ENCODE measurements at places on chromosomes 5 and 9. TPM values are rescaled to one million over a fixed set of nuclear protein-coding genes. Genes with fewer than 3 reads are reported as not detected.

DNA sequence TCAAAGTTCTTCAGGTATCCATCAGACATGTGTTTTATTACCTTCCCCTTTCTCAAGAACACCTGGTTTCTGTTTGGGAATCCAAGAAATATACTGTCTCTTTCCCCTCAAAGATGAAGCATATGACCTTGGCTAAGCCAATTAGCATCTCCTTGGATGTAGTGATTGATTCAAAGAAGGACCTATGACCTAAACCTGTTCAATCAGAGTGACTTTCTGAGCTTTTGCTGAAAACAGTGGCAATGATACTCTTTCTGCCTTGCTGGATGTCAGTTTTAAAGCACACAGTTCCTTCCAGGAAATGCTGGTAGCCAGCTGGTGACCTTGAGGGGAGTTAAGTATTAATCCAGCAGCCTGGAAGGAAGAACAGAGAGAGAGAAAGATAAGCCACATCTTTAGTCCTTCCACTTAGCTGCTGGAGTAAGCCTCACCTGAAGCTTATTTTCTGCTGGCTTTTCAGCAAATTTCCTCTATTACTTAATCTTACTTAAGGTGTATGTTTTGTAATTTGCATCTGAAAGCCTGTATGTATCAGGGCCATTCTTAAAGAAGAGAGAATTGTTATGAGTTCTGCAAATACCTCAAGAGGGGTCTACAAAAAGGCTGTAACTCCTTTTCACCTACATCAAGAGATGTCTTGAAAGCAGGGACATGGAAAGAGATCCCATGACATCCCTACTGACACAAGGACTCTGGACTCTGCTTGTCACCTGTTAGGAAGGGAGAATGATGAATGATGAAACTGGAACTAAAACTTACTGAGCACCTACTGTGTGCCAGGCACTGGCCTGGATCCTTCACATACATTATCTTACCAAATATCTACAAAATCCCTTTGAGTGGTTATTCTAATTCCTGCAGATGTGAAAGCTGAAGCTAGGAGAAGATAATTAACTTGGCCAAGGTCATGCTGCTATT lies 35.2 kb upstream of the PIK3R1 start:
- no peaks in the 10 kb centered on the region for H3K27me3 ChIP-seq
- no peak overlapping the region for H3K4me3 ChIP-seq
- no peaks in the 10 kb centered on the region for H3K4me1 ChIP-seq
- DNase-seq = no peak
- H3K36me3 ChIP-seq = no peaks in the 10 kb centered on the region

- no peaks in the 10 kb centered on the region for H3K27me3 ChIP-seq
- H3K4me1 ChIP-seq = no peaks in the 10 kb centered on the region
- H3K4me3 ChIP-seq = no peak overlapping the region
- no peaks in the 10 kb centered on the region for H3K36me3 ChIP-seq
- DNase-seq = no peak
Measured at GRCh38 chr5:5089895-5090649, 50.1 kb upstream of the ADAMTS16 start.

GRCh38 chr5:137312011-137312410 lies 187.1 kb downstream of the SPOCK1 start:
- no peaks in the 10 kb centered on the region for H3K36me3 ChIP-seq
- H3K27me3 ChIP-seq = no peaks in the 10 kb centered on the region
- H3K27ac ChIP-seq = no peak overlapping the region
- DNase-seq = peak; percentile 19

GRCh38 chr5:157215514-157216167 lies 35.0 kb downstream of the ITK start:
- no peaks in the 10 kb centered on the region for H3K36me3 ChIP-seq
- H3K27me3 ChIP-seq = peaks cover 13% of the 10 kb centered on the region
- no peak overlapping the region for H3K27ac ChIP-seq
- no peaks in the 10 kb centered on the region for H3K4me1 ChIP-seq
- H3K4me3 ChIP-seq = no peak overlapping the region
- DNase-seq = no peak

CFAP90 gene
- total RNA-seq = not detected

GRCh38 chr5:124365361-124365801 lies 381.1 kb downstream of the ZNF608 start:
- H3K27ac ChIP-seq = no peak overlapping the region
- no peak overlapping the region for H3K4me3 ChIP-seq

DNA sequence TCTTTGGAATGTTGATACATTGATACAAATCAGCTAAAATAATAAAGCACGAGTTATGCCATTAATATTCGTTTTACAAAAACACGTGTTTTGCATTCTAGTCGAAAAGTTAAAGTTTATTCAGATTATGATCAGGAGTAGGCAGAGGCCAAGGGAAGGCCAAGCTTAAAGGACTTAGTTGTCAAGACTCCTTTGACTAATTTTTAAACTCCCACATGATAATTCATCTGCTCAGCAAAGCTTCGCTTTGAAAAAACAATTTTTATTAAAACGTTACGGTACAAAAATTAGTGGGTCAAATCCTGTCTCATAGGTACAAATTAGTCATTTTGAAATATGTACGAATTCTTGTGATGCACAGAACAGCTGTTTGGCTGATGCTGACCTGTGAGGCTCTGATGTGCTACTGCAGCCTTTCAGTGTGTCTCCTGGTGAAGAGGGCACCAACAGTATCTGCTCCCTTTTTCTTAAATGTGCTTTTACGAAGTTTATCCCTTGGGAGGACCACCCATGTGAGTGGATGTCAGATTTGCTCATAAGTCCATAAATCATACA lies 23.0 kb upstream of the NR3C1 start:
- H3K4me1 ChIP-seq = no peaks in the 10 kb centered on the region
- H3K27me3 ChIP-seq = no peaks in the 10 kb centered on the region
- no peak overlapping the region for H3K27ac ChIP-seq

TNC gene
- total RNA-seq = 75.1 TPM

PCDHAC2 gene
- 2.3 TPM for total RNA-seq

Measured in osteocyte (in vitro differentiated cells).